ENCODE measurements at places on chromosomes 1 and 21.
A peak's percentile ranks its signal among the peaks of the same experiment; 100 is the strongest.

- DNase-seq, result no peak
Measured at GRCh38 chr1:6275826-6276782, 15.2 kb upstream of the GPR153 start.

DNA sequence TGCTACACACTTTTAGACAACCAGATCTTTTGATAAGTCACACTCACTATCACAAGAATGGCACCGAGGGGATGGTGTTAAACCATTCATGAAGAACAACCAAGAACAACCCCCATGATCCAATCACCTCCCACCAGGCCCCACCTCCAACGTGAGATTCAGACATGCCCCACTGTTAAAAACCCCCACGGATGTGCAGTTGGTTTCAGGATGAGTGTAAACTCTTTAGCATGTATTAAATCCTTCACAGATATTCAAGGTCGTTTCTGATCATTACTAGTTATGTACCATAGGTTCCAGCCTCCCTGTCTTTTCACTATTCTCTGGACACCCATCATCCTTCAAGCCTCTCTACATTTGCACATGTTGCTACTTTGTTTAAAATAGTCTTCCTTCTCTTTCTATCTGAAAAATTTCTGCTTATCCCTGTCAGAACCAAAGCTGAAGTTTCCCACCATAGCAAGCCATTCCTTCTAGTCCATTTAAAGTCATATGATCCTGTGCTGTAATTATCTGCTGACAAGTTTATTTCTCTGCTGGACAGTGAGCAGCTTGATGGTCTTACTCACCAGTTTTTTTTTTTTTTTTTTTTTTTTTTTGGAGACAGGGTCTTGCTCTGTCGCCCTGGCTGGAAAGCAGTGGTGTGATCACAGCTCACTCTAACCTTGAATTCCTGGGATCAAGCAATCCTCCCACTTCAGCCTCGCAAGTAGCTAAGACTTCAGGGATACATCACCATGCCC lies 36.8 kb downstream of the MAP10 start:
- no peak for DNase-seq

DNA sequence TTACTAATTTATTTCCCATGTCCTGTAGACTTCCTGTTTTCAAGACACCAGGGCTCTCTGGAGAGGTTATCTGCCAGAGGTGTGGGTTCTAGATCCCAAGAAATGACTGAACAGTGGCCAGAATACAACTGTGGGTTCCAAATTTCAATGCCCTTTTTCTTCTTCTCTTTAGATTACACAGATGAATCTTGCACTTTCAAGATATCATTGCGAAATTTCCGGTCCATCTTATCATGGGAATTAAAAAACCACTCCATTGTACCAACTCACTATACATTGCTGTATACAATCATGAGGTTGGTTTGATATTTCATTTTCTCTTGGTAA lies 15.0 kb downstream of the IFNAR2 start:
- no peak for DNase-seq

GRCh38 chr1:235783148-235783776 lies 83.4 kb downstream of the LYST start:
- no peak for DNase-seq

DNA sequence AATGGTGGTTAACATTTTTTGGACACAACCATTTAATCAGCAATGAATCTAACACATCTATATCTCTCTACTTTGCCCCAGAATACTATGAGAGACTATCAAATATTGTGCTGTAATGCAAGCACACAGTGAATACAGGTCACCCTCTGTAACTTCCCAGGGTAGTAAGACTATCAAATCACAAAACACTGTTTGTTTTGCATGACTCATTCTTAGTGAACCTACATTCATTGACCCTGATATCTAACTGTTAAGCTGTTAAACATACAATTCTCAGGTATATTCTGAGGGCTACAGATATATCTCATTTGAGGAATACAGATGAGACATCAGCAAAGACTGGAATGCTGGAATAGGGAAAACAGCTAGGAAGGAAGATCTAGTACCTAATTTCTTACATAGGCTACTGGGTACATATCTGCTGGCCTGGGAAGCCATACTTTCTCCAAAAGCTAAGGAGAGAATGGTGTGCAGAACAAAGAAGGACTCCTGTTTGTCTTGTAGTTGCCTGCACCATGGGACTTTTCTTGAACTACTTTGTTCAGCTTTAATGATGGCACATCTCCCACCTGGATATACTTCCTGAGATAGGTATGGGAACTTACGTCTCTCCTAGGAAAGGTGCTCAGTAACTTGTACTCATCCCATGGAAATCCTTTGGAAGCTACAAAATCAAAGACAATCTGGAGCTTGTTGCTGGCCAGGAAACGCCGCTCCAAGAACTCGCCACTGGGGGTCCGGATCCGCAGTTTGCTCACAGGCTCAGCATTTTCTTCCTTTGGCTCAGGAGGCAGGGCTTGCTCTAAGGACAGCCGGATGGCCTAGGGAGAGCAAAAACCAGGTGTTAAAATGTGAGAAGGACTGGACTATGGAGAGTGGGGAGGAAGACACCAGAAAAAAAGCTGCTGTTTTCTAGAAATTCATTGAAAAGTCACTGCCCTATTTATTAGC lies 51.9 kb upstream of the DMRTA2 start:
- DNase-seq, result no peak

DNA sequence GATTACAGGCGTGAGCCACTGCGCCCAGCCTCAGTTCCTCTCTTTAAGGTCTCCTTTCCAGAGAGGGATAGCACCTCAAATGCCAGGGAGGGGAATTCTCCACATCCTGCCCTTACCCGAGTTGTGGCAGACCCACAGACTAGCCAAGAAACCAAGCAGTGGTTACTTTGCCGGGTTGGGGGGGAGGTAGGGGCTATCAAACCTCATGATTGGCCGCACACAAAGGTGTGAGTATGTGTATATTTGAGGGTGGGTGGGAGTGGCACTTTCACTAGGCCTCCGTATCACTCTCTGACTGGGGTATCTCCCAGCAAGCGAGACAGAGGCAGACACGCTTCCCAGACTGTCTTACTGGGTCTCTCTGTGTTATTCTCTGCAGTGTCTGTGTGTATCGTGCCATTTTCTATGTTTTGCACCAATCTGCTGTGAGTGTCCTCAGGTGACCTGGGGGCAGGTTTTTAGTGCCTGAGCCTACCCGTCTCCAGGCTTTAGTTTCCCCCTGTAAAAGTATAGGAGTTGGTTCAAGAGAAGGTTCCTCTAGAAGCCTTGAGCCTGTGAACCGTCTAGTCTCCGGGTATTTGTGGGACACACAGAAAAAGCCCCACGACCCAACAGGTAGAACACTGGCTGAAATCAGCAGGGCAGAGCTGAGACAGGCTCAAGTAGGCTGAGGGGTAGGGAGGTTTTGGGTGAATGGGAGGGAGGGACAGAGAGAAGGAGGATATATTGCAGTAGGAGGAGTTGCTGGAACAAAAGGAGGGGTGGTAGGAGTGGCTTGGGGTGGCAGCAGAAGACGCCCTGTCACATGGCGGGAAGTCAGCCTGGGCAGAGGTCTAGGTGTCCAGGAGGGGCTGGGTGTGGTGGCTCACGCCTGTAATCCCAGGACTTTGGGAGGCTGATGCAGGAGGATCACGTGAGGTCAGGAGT lies 10.3 kb downstream of the LMNA start:
- peak; percentile 52 for DNase-seq

- no peak for DNase-seq
Measured at GRCh38 chr1:177281901-177282300, 111.1 kb downstream of the BRINP2 start.

DNA sequence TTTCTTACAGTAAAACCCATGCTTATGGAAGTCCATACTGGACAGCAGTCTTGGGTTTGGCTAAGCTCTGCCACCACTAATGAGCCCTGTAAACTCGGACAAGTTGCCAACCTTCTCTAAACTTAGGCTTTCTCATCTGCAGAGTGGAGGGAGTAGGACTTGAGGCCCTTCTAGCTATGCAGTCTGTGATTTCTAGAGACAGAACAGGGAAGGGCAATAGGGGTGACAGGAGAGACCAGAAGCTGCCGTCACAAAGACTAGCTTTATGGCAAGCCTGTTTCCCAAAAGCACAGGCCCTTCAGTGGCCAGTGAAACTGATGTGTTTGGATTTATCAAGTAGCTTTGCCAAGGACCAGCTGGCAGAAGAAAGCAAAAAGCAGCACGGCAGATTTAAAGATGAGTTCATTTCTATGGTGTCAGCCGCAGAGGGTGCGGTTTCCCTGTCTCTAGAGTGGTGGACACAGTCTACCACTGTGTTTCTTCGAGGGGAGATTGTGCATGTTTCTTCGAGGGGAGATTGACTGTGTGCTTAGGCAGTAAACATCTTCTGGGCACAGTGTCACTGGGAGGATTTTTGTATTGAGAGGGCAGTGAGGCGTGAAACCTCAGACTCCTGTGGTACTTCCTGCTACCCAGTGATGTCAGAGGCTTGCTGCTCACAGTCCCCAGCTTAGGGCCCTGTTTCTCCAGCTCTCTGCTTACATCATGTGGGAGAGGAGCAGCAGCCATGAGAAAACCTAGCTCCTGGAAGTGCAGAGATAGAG lies 119.0 kb downstream of the ROR1 start:
- no peak for DNase-seq

GRCh38 chr1:203373991-203374390 lies 23.1 kb upstream of the FMOD start:
- DNase-seq, result no peak

GRCh38 chr21:43912500-43912899 lies 47.5 kb downstream of the AGPAT3 start:
- no peak for DNase-seq

DNA sequence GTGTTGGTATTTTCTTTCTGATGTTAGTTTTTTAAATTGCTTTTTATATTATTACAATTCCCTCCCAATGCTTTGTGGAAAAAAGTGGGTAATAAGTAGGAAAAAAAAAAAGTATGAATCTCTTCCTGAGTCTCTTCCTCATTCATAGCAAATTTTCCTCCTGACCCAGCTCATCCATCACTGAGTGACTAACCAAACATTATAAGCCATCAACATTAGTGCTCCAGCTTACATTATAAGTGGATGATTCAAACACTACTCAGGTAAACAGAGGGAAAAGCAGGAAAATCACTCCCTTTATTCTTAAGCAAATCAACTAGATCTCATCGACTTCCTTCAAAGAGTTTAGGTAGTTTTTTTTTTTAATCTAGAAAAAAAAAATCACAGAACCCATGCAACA lies 15.4 kb upstream of the SAMD13 start:
- DNase-seq, result no peak

- no peak for DNase-seq
Measured at GRCh38 chr21:38396325-38396724, 102.0 kb downstream of the ERG start.

- no peak for DNase-seq
Measured at GRCh38 chr1:197843401-197843800, 59.0 kb upstream of the C1orf53 start.

- DNase-seq, result no peak
Measured at GRCh38 chr1:210412240-210412639, 83.5 kb downstream of the HHAT start.

- peak; percentile 49 for DNase-seq
Measured at GRCh38 chr1:36109041-36109679, 15.9 kb downstream of the COL8A2 start.

GRCh38 chr1:212699104-212699624 lies 476 bp downstream of the BATF3 start:
- peak; percentile 82 for DNase-seq

DNA sequence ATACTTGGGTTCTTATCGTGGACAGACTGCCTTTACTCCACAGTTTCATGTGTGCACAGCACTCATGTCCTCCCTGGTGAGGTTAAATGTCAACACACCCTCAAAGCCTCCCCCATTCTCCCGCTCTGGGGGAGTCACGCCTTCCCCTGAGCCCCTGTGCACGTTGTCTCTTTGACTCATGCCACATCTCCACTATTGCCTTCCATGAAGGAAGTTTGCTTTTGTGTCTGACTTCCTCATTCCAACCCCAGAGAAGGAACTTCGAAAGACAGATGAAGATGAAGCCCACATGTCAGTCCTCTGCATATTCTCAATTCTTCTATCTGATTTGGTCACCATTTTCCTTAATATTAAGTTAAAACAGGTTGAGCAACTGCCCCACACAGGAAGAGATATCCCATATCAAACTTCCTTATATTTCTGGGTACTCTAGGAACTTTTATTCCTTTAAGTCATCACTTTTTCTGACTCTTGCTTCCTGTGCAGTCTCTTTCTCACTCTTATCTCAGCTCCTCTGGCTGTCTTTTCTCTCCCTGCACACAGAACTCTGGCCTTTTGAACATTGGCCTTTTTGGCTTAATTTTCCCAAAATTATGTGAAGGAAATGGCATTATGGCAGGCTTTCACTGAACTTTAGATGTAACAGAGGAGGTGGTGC lies 41.5 kb downstream of the C4BPA start:
- no peak for DNase-seq

DNA sequence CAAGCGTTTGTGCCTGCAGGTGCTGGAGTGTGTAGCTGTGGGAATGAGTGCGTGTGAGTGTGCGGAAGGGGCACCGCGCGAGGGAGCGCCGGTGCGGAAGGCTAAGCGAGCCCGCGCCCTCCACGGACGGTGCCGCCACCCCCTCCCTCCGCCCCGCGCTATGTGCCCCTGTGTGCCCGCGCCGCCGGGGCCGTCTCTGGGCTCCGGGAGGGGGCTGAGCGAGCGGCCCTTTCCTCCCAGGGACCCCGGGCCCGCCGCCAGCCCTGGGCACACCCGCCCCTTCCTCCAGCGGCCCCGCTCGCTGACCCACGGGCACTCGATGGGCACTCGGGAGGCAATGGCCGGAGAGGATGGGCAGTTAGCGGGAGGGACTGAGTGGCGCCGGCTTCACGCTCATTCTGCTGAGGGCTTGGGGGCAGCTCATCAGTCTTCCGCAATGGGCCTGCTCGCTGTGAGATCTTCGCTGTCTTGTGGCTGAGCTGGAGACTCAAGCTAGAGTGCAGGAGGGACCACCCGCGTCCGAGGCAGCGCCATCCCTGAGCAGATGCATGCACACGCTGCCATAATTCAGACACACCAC lies 8.6 kb upstream of the ADGRB2 start:
- no peak for DNase-seq

- DNase-seq, result no peak
Measured at GRCh38 chr1:166980818-166981217, 5.5 kb upstream of the ILDR2 start.

DNA sequence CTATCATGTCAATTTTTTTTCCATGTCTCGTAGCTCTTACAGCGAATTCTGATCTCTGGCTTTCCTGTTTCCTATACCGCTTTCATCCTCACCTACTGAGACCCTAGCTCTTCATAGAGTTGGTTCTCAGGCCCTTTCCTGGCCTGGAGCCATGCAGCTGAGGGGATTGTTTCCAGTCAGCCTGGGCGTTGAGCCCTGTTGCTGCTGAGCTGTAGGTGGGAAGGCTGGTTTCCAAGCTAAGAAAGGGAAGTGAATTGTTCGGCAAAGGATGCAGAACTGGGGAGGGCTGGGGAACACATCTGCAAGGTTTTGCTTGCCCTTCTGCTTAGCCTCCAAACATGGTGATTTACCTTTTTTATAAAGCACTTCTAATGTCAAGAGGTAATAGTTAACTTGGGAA lies 41.5 kb downstream of the SPATA46 start:
- no peak for DNase-seq

DNA sequence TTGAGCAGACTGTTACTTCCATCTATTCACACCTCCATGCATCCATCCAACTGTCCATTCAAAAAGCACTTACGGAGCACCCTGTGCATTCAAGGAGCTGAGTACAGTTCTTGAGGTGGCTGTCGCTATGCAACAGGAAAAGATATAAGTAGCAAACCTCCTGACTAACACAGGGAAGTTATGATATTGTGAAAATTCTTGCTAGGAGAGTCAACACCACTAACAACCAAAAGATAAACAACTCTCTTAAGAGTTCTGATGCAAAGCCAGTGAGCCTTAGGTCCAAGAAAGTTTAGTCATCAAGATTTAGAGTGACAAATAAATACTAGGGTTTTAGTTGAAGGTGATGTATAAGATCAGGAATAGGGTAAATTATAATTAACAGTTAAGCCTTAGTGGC lies 44.5 kb upstream of the TRIM45 start:
- DNase-seq, result no peak

- no peak for DNase-seq
Measured at GRCh38 chr21:41809891-41810596, 43.2 kb upstream of the RIPK4 start.
